Naive thymus-derived CD8-positive, alpha-beta T cell (primary cell): ENCODE measurements at places on chromosomes 13 and 19. TPM values are rescaled to one million over a fixed set of nuclear protein-coding genes. Genes with fewer than 3 reads are reported as not detected.

DNA sequence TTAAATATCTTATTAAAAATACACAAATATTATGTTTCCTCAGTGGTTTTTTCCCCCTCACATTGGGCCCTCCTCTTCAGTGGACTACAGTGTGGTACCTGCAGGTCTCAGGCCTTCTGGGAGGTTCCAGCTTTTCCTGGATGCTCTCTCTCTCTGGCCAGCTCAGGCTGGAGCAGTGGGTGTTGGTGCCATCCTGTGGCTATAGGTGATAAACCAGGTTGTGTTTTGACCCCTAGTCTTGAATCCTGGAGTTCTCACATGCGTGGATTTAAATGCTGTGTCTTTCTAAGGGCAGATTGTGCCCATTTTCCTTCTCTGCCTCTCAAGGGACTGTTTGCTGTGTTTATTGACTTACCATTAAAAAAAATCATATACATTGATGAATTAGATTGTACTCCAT, 41.2 kb upstream of the ZNF527 start:
- no peak for DNase-seq

GRCh38 chr13:29817604-29818378, 32.6 kb downstream of the UBL3 start:
- DNase-seq = no peak

- DNase-seq = no peak
These were observed 37.9 kb downstream of the ARHGAP35 start for GRCh38 chr19:46898731-46899130.

GRCh38 chr19:1970806-1971502, 30.0 kb downstream of the CSNK1G2 start:
- no peak for DNase-seq

- DNase-seq = no peak
These were observed 157.6 kb downstream of the FOXO1 start for GRCh38 chr13:40508767-40509342.

DNA sequence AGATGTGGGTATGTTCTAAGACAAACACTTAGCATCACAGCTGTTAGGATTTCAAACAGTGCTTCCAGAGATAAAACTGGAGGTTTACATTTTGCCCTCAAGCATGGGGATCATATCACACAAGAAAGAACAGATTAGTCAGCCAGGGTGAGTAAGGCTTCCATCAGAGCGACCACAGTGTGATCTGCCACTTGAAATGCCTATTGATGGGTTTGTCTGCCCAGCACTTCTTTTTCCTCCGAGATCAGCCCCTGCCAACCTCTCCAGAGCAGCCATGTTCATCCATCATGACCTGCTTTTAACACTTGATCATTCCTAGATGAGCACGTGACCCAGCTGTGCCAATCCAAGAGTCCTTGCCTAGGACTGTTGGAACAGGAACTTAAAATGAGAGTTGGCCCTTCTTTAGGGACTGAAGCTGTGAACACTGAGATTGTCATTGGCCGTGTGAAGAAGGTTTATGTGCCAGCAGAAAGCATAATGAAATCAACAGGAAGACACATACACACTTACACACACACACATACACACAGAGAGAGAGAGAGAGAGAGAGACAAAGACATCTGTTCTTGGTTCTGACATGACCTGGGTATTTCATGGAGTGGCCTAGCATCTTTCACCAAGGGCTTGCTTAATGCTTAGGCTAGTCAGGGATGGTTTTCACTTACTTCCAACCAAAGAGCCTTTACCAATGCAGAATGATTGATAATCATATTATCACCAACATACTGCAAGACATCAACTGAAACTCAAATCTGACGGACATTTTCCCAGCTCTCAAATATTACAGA, 5.2 kb upstream of the CEBPG start:
- DNase-seq = no peak

DNA sequence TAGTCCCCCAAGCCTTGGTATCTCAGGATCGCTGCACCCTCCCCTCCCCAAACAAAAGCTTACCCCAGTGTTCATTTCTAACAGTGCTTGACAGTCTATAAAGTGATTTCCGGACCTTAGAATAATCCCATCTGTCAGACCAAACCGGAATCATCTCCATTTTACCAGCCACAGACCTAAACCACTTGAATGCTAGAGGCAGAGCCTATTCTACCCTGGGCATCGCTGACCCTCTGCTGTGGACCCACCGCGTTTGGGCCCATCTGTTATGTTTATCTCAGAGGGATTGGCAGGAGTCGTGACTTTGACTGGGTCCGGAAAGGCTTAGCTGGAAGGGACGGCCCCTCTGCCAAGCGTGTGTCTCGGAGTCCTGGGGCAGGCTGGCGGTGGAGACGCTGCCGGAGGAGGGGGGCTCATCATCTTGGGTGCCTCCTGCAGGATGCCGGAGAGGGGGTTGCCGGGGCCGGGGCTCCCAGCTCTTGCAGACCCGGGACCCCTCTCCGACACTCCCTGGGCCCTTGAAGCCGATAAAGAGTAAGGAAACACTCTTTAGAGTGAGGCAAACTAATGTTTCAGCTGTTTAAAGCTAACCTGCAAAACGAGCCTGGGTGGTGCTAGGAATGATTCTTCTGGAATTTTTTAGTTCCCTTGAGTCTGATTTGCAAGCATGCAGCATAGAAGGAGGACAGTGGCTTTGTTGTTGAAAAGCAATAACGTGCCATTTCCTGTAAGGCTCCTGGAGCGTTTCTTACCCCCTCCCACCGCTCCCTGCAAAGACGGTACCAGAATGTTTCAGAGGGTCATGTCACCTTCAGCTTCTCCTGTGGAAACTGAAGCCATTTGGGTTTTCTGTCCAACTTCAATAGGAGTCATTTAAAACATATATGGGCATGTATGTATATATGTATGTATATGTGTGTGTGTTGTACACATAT, 1.3 kb downstream of the SLC25A42 start:
- DNase-seq = no peak

- no peak for DNase-seq
These were observed 8.6 kb downstream of the PPP5C start for GRCh38 chr19:46355234-46356148.

DNA sequence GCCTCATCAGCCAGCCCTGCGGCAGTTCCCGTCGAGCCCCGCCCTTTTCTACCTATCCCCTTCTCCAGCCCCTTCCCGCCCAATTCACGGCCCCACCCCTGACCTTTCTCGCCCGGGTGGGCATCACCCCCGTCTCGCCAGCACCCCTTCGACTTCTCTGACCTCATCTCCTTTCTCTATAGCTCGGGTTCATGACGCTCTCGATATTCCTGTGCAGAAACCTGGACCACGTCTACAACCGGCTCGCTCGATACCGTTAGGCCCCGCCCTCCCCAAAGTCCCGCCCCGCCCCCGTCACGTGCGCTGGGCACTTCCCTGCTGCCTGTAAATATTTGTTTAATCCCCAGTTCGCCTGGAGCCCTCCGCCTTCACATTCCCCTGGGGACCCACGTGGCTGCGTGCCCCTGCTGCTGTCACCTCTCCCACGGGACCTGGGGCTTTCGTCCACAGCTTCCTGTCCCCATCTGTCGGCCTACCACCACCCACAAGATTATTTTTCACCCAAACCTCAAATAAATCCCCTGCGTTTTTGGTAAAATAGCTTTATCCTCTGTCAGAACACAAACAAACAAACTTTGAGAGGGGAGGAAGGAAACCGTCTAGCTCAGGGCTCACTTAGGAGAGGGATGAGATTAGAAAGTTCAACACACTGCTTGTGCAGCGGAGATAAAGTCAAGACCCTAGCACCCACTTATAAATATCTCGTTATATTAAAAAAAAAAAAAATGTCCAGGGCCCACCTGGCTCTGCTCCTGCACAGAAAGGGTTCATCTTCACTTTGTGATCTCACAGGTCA, 5.1 kb downstream of the CD37 start:
- DNase-seq = no peak

DNA sequence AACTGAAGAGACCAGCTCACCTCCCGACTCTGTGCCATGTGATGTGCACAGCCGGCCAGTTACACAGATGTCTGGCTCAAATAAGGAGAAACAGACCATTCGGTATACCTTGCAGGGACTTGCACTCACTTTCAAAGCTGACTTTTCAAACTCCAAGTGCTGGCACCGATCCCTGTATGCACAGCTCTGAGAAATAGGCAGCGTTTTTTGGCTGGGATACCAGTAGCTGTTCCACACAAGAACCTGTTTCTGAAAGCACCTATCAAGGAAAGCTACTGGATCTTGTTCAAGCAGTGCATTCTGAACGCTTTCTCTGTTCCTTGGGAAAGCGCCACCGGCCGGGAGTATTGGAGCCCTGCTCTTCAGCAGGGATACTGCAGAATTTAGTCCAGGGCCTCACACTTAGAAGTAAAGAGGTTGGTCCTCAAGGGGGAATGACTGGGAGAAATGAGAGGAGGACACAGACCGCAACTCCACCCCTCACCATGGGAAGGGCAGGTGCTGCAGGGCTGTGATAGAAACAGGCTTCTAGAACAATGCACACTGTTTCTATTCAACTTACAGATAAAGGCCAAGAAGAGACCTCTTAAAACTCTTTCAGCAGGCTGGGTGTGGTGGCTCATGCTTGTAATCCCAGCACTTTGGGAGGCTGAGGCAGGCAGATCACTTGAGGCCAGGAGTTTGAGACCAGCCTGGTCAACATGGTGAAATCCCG, 53.6 kb upstream of the PABPC3 start:
- DNase-seq = no peak

GRCh38 chr19:4588291-4588761, 28.8 kb upstream of the SEMA6B start:
- DNase-seq = no peak

GRCh38 chr13:110813646-110814624, 100.4 kb downstream of the ING1 start:
- no peak for DNase-seq

GRCh38 chr19:18340990-18341868, 831 bp downstream of the PGPEP1 start:
- peak; percentile 41 for DNase-seq

DNA sequence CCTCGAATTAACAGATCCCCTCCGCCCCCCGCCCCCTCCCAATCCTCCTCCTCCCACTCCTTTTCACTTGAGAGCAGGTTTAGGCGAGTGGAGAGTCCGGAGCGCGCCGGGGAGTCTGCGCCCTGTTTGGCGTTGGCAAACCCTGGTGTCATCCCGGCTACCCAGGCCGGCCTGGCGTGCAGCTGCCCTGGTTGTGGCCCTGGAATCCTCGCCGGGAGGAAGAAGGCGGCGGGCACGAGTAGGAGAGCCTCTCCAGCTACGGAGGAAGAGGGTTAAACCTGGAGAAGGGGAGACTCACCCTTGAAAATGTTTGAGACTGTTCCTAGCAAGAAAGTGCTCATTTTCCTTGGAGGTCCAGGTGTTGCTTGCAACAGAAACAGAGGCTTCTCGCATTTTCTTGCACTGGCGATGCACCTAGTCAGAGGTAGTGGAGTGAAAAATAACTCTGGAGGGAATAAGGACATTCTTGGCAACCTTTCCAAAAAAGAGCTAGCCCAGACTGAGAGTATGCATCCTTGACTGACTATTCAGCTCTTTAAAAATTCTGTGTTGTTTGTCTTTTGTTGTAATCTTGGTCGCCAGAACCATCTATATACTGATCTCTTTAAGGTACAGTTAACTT, 1.3 kb upstream of the SOX21 start:
- DNase-seq = no peak

DNA sequence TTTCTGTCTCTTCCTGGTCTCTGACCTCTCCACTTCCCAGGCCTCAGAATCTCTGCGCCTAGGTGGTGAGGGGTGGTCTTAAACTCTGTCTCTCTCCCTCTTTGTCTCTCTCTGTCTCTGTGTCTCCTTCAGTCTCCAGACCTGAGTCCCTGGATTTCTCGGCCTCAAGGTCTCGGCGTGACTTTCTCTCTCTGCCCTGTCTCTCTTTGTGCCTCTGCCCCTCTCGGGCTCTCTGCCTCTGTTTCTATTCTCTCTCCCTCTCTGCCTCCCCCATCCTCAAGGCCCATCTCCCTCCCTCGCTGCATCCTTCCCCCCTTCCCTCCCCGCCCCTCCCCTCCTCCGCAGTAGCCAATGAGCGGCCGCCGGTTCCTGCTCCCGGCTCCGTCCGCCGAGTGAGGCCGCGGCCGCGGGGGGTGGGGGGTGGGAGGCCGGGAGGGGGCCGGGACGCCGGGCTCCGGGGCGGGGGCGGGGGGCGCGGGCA, at the start of gene CACNG7:
CACNG7 (plus strand) TSS at position 344 of the 481 bp plus-strand sequence. CDS start 3,554 bp downstream, outside the sequence.
- DNase-seq = no peak

GRCh38 chr13:95552539-95553441, at the start of gene CLDN10:
TSS of gene CLDN10 (plus strand) at chr13:95552720. CDS start at chr13:95552754, 34 bp downstream.
- no peak for DNase-seq

GRCh38 chr19:6101991-6102390, 8.3 kb downstream of the RFX2 start:
- DNase-seq = no peak

DNA sequence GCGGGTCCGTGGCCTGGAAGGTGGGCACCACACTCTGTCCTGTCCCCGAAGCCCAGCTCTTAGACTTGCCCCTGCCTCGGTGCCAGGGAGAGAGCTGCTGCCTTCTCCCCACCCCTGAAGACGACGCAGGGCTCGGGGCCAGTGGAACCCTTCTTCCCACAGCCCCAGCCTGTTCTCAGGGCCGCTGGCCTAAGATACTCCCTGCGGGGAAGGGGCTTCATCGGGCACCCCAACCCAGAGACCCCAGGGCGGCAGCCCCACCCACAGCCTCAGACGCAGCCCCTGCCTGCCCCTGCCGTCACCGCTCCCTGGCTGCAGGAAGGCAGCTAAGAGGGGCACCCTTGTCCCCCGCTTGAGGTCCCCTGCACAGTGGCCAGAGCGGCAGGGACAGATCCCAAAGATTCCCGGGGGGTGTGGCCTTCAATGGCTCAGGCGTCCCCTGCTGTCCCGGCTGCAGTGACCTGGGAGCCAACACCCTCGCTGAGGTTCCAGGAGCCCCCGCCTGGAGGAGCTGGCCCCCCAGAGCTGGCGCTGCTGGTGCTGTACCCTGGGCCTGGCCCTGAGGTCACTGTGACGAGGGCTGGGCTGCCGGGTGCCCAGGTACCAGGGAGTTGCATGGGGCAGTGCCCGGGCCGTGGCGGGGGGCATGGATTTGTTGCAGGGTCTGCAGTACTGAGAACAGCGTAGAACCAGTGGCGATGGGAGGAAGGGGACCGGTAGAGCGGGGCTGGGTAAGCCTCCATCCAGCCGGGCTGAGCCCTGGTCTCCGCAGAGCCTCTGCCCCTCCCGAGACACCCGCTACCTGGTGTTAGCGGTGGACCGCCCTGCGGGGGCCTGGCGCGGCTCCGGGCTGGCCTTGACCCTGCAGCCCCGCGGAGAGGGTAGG, 1.0 kb downstream of the AMH start:
- no peak for DNase-seq

- no peak for DNase-seq
These were observed 27.2 kb downstream of the ADPRHL1 start for GRCh38 chr13:113425941-113426590.

The PSG6 gene
- total RNA-seq = not detected

The KLF12 gene
- total RNA-seq = 72.6 TPM

The HSPB6 gene
- total RNA-seq = not detected

The RASAL3 gene
- 218 TPM for total RNA-seq

The ZNF350 gene
- 45.4 TPM for total RNA-seq

The ATP7B gene
- total RNA-seq = 1.7 TPM

The SLC10A2 gene
- not detected for total RNA-seq

The PABPC3 gene
- 1.0 TPM for total RNA-seq

The INSR gene
- 1.4 TPM for total RNA-seq

The PSG11 gene
- not detected for total RNA-seq

The IZUMO4 gene
- total RNA-seq = 18.7 TPM
